ENCODE measurements at places on chromosomes 7 and 10.

GRCh38 chr10:129702605-129703004 is 235.6 kb downstream of the MGMT start:
- DNase-seq: no peak

DNA sequence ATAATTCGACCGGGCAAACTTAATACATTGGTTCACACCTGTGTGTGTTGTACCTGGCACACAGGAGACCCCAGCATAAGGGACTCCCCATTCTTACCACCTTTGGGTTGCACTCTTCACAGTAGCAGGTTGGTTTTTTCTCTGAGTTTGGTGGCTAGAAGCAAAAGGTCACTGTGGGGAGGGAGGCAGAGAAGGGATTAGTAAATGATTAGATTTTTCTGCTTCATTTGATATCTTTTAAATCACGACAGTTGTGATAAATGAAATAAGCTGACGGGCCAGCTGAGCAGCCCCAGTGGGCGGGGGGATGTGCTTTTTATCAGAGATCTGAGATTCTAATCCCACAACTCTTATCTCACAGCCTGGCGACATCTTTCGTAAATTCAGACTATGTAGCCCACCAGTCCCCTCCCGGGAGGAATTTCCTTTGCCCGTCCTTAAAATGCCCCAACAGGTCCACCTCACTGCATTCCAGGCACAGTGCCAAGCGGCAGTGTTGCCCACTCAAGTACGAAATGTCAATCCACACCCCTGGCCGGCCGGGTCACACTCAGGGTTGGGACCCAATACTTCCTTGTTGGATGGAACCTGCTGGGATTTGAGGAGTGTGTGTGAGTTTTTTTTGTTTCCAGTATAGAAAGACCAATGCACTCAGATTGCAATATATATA is 10.5 kb upstream of the KCP start:
- no peak for DNase-seq

DNA sequence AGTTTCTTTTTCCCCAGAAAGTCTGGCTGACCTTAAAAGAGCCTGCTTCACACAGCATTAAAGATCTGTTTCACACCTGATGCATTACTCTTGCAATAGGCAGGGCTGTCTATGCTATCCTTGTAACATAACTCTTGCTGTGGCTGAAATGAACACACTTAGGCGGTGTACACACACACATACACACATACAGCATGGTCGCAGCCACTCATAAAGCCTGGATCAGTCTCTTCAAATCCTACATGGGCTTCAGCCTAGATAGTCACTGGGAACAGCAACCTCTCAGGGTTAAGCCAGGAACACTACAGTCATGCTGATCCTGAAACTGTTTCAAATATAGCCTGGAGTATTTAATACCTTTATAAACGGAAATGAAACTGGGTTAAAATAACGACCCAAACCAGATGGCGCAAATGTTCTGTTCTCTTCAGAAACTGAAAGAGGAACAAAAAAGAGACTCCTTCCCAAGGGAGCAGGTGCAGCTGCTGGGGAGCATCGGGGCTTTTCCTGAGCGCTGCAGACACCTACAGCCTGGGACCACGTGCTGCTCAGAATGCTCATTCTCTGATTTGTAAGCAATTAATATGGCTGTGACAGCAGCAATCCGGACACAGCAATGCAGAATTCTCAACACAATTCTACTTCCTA is 61.0 kb upstream of the SFMBT2 start:
- peak; percentile 8 for DNase-seq

DNA sequence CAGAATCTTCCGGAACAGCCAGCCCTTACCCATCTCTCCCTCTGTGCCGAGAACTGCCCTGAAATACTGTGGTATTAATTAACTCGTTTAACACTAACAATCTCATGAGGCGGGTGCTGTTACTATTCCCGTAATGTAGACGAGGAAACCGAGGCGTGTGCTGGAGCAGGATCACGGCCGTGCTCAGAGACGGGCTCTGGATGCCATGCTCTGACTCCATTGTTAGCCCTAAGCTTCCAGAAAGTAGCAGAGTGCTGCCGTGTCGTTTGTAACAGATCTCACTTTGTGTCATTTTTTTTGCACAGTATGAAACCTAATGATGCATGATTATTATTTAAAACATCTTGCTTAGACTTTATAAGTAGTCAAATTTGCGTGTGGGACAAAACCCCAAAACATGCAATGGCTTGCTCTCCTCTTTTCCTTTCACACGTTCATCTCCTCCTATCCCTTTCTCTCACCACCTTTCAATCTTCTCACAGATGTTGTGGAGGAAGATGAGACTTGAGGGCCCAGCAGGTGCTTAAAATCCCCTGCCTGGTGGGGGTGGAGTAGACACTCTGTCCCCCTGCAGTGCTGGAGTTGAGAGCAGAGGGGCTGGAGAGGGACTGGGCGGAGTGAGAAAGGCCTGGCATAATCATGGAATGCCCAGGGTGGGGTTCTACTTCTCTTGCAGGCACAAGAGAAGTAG is 482 bp upstream of the ACTR3C start:
- no peak for DNase-seq

DNA sequence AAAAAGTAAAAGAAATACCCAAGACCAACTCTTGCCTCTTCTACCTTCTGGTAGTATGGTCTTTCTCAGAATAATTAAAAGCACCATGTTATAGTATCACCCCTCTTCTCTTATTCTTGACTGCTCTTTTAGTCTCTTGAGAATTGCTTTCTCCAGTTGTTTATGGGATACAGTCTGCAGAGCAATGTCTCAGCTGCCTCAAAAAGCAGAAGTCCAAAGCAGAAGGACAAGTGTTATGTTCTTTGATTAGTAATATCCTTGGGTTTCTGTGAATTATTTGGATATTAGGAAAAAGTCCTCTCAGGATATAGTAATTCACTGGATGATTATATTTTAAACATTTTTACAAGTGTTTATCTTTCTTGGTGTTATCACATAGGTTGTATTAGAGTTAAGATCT is 7.4 kb downstream of the TAS2R41 start:
- DNase-seq: no peak

- no peak for DNase-seq
Measured at GRCh38 chr10:113823389-113823788, 30.5 kb downstream of the DCLRE1A start.

DNA sequence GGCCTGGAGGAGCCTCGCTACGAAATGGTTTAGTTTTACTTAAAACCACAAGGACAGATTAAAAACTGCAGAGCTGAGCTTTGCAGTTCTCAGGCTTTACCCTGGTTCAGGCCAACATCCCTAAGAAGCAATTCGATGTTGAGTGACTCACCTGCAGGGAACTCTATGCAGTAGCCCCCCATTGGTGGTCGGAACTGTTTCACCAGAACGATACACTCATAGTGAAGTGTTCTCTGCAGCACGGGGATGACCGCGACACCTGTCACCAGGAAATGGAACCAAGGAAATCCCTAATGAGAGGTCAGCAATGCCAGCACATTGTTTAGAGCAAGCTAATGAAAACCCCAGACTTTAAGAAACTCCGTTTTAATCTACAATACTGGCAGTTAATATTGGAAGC is 18.0 kb downstream of the NUDT5 start:
- DNase-seq: peak; percentile 17

- no peak for DNase-seq
Measured at GRCh38 chr7:117269417-117269816, 53.4 kb downstream of the WNT2 start.

- DNase-seq: no peak
Measured at GRCh38 chr7:81492910-81493309, 276.9 kb downstream of the HGF start.

DNA sequence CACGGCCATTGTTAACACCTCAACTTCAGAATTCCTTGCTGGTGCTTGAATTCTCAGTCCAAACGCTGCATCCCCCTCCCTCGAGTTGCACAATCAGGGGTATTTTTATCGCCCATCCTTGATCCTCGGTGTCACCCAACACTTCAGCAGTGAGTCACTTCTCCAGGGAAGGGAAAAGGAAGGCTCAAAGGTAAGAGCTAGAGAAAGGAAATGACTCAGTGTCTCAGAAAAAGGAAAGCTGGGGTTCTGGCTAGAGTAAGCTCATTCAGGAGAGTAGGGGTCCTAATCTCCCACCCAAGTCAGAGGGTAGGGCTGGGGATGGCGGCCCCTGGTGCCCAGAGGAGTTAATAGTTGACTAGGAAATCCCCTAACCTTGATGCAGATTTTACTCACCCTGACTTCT is 39.8 kb upstream of the TRIM8 start:
- no peak for DNase-seq

DNA sequence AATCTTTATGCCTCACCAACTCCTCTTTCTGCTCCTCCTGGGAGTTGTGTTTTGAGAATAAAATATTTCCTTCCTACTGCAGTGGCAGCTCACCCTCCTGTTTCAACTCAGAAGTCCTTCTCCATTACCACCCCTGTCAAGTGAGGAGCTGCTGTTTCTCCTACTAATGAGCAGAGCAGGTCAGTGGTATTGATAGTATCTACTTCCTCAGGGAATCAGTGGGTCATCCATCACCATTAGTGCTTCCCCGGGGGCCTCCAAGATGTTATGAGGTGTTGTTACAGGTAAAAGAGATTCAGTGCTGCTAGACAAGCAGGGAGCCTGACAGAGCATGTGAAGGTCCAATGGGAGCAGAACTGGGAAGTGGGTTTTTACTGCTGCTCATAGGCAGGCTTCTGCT is 795.2 kb downstream of the REEP3 start:
- DNase-seq: no peak

DNA sequence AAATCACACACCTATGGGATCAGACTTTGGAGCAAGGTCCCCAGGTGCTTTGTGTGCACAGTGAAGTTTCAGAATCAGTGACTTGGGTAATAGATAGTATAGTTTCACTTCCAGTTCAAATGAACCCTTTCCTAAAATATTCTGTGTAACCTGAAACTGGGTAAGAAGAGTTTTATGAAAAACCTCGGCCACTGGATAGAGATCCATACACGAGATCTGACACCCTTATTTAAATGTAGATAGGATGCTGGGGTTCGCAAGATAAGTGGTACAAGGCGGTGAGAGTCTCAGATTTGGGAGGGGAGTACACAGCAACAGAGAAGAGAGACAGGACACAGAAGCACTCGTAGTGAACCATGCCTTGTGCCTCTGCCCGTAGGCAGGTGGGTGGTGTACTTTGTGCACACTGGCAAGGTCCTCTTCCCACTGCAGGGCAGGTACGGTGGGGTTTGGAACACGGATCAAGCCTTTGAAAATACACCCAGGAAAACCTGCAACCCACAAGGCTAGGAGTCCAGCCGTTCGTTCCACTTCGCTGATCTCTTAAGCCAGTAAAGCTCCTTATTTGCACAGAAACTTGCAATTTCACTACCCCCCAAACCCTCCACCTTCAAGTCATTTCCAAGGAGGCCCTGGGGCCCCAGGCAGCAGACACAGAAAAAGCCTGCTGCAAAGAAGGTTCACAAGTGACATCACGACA is 162.8 kb downstream of the USP6NL start:
- DNase-seq: no peak

GRCh38 chr10:114726820-114727271 is 68.8 kb upstream of the ABLIM1 start:
- no peak for DNase-seq

- no peak for DNase-seq
Measured at GRCh38 chr10:133372507-133372906, 647 bp downstream of the ECHS1 start.

GRCh38 chr7:124667312-124668153 is 98.1 kb downstream of the GPR37 start:
- DNase-seq: no peak

DNA sequence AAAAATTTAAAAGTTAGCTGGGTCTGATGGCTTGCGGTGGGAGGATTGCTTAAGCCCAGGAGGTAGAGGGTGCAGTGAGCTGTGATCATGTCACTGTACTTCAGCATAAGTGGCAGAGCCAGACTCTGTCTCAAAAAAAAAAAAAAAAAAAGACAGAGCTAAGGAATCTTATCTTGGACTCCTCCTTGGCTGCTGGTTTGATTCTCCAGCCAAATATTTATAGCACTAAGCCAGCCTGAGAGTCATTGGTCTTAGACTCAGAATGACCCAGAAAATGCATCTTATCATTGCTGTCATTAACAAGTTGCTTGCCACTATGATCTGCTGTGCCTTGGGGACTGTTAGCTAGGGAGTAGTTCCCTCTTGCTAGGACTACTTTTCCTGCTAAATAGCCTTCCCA is 164.7 kb downstream of the GNAT3 start:
- DNase-seq: no peak

DNA sequence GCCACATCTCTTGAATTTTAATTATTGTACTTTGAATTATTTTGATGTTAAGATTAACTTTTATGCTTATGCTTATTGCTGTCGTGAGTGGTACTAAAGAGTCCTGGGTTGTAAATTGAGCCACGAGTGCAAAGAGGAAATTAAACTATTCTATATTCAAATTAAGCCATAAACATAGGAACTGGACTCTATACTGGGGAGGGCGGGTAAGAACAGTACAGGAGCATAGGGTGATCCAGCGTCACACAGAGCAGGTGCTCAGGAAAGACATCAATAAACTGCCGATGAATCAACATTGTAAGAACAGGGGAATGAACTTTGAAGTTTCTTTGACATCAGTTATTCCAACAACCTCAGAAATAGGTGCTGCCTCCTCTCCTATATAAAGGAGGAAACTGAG is 219.6 kb downstream of the CACNB2 start:
- DNase-seq: no peak

DNA sequence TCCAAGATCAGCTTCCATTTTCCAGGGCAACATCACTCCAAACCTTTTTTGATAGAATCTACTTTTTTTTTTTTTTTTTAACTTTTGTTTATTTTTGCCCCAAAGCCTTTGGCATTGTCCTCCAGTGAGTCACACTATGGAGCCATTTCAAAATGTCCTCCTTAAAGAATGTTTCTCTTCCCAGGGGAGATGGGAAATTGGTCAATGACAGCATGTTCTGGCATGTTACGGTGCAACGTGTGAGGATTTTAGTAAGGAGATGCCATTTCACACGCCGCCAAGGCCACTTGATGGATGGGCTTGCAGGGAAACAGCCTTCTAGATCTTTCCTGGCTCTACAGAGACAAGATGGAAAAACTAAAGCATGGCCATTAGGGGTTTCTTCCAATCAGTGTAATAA is 30.7 kb upstream of the TRIL start:
- DNase-seq: no peak

GRCh38 chr10:6114805-6115341 is 26.0 kb downstream of the RBM17 start:
- DNase-seq: no peak

DNA sequence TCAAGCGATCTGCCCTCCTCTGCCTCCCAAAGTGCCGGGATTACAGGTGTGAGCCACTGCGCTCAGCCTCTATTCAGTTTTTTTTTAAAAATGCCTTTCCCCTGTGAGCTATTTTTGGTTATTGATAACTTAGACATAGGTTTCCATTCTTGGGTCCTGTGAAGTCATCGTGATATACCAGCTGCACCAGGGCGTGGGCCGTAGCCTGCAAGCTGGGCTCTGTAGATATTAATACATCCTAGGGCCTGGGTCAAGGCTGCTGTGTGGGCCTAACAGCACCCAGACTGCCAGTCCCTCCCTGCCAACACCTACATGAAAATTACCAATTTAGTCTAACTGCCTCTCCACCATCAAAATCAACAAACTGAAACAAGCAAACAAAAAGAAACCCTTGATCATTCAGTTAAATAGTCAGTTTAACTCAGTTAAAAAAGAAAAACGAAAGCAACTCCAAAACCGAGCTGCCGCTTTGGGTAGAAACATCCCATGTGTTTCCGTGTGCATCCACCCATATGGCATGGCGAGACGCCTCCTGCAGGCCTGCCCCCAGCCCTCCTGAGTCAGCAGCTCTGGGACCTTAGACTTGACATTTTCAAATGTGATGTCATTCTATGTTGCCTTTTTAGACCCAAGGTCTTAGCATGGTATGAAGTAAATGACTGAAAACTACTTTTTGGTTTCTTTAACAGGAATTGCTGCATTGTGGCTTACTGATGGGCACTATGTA is 330.2 kb downstream of the GLRX3 start:
- no peak for DNase-seq

- DNase-seq: no peak
Measured at GRCh38 chr7:90678986-90679385, 82.9 kb downstream of the CDK14 start.

Data from activated CD4-positive, alpha-beta T cell treated with anti-CD3 and anti-CD28 coated beads, Interleukin-2, amount 50 U/mL, for 48 hours (primary cell).